ENCODE measurements at places on chromosomes 12 and 14.

GRCh38 chr14:52266782-52267181 is 716 bp upstream of the PTGDR start:
- no peak for DNase-seq

GRCh38 chr12:45418520-45418919 is 202.6 kb downstream of the ANO6 start:
- no peak for DNase-seq

- DNase-seq = no peak
Measured at GRCh38 chr14:86501611-86502010, 971.7 kb downstream of the FLRT2 start.

DNA sequence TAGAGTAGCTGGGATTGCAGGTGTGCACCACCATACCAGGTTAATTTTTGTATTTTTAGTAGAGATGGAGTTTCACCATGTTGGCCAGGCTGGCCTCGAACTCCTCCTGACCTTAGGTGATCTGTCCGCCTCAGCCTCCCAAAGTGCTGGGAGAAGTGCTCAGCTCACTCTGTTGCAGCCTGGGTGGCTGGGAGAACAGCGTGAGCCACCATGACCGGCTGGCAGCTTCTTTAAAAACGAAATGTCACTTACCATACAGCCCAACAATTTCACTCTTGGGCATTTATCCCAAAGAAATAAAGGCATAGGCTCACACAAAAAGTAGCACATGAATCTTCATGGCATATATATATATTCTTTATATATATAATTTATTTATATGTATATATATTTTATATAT is 4.7 kb upstream of the CFAP73 start:
- DNase-seq = no peak

GRCh38 chr12:90038289-90038688 is 329.7 kb upstream of the ATP2B1 start:
- no peak for DNase-seq

DNA sequence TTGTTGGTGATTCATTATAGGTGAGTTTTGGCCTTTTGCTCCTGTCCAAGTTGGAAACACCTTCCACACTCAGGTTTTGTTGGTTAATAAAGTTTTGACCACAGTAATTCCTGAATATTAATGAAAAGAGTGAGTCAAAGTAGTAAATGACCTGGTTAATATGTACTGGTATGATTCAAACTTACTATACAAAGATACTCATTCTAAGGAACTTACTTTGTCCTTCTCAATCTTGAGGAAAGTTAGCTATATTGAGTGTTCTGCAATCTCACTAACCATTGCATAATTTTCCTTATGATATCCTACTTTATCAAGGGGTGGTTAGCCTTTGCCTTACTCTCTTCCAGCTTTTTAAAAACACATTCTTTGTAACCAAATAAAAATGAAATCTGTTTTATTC is 20.9 kb upstream of the HECTD1 start:
- DNase-seq = no peak

DNA sequence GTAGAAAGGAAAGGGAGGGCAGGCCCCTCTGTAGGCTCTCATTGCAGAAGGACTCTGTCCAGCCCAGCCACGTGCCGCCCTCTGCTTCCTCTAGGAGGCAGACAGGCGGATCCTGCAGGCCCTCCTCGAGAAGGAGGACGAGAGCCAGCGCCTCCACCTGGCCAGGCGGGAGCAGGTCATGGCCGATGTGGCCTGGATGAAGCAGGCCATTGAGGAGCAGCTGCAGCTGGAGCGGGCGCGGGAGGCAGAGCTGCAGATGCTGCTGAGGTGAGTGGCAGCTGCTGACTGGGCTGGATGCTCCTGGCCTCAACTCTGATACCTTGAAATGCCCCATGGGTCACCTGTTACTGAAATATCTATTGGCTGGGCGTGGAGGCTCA is 10.9 kb downstream of the TCHP start:
- no peak for DNase-seq

DNA sequence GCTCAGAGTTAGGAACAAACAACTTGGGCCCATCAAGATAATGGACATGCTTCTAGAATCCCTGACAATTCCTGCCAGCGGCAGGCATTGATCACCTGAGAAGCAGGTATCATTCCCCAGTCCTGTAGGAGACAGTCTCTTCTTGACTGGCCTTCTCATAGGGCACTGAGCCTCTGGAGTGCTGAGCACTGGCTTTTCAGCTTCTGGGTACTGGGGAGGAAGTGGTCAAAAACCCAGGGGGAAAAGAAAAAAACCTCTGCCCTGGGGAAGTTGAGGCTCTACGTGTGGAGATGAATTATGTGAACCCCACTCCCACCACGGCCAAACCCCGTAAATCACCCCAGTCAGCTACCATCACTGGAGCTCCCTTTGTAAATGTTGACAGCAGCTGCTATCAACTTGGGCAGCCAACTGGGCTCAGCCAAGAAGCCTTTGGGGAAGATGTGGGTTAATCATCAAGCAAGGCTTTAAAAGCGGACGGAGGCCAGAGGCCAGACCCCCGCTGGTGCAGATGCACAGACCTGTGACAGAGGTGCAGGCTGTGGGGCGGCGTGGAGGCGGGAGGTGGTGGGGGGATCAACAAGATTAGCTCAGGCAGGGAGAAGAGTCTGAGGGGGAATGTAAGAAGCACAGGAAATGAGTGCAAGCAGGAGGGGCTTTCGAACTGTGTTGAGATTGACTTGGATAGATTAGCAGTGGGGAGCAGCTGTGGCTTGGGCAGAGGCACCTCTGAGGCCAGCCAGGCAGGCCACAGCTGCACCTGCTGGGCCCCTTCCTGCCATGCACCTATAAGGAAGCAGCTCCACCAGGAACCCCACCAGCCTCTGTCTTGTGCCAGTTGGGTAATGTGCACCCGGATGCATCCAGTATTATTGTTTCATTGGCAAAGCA is 105.4 kb upstream of the HIF1A start:
- DNase-seq = no peak

DNA sequence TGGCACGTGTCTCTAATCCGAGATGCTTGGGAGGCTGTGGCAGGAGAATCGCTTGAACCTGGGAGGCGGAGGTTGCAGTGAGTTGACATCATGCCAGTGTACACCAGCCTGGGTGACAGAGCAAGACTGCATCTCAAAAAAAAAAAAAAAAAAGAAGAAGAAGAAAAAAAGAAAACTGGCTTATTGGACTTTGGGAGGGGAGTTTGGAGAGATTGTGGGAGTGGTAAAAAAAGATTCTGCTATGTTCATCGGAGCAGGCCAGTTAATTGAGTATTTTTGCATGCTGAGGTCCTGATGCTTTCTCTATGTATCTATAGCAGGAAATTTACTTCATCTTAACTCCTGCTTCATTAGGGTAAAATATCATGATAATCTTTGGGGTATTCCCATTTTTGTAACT is 11.6 kb downstream of the CNOT2 start:
- no peak for DNase-seq

DNA sequence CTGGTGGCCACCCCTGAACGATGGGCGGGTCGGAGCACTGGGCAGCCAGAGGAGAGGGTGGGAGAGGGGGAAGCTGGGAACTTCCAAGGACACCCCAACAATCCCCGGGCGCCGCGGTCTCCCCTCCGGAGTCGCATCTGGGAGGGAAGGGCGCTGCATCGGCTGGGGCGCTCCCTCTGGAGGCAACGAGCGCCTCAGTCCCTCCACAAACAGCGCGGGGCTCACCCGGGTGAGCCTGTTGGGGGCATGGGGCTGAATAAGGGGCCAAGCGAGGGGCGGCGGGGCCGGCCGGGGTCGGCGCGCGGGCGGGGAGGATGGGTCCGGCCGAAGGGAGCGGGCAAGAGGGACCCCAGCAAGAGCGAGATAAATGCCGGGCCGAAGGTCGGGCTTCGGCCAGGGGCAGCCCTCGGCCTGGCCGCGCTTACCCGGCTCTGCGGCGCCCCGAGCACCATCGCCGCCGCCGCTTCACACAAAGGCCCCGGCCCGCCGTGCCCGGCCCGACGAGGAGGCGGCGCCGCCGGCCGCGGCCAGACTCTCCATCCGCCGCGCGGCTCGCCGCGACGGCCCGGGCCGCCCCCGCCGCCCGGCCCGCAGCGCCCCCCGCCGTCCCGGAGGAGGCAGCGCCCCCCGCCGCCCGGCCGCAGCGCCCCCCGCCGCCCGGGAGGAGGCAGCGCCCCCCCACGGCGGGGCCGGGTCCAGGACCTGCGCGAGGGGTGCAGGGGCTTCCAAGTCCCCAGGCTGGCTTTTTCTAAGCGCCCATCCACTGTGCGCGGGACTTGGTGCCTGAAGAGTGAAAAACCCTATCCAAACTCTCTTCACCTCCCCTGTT is at the start of gene ZBTB39:
TSS of gene ZBTB39 (minus strand) at position 567 of the 829 bp plus-strand sequence. CDS start 1,629 bp downstream, outside the sequence.
- DNase-seq = peak; percentile 71

- no peak for DNase-seq
Measured at GRCh38 chr12:96303653-96304052, 96.6 kb downstream of the CDK17 start.

- DNase-seq = no peak
Measured at GRCh38 chr12:95212586-95212985, 4.7 kb downstream of the FGD6 start.

GRCh38 chr12:30136696-30137095 is 353.0 kb upstream of the TMTC1 start:
- DNase-seq = no peak

GRCh38 chr12:74983917-74984316 is 225.7 kb downstream of the KCNC2 start:
- DNase-seq = no peak

DNA sequence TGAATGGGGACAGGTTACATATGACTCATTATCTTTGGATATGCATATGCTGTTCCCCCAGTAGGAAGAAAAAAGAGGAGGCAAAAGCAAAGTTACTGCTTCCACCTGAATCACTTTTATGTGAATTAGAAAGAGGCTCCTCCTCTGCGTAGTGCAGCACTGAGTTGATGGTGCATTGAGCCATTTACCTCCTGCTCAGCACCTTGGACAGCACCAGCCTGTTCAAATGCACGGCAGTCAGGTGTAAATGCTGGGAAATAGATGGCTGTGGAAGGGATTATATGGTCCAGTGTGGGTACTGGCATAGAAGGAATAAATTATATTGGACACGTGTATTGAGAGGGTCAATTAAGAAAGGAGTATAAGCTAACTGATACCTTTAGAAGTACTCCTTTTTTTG is 541.9 kb upstream of the SEL1L start:
- no peak for DNase-seq

- no peak for DNase-seq
Measured at GRCh38 chr12:71195338-71195896, 37.6 kb upstream of the TSPAN8 start.

- DNase-seq = no peak
Measured at GRCh38 chr12:120497524-120498150, 1.7 kb downstream of the DYNLL1 start.

DNA sequence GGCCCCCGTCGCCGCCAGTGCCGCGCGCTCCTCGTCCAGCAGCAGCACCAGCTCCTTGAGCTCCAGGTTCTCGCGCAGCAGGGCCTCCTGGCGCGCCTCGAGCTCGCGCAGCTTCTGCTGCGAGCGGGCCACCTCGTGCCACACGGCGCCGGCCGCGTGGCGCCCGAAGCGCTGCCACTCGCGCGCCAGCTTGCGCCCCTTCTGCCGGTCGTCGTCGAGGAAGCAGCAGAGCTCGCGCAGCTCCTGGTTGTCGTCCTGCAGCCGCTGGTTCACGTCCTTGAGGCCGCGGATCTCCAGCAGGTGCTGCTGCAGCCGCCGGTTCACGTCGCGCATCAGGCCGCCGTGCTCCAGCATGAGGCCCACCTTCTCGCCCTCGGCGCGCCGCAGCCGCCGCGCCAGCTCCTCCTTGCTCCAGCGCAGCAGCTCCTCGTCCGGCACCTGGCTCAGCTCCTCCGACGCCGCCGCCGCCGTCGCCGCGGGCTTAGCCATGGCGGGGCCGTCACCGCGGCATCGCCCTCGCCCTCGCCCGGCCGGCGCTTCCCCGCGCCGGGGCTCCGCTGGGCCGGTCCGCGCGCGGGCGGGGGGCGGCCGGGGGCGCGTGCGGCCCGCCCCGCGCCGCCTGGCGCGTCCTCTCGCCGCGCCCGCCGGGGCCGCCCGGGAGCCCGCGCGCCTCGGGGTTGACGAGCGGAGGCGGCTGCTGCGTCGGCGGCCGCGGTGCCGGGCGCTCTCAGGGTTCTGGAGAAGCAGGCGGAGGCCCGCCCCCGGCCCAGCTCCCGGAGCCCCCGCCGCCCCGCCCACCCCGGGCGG is at the start of gene CCDC85C:
TSS of gene CCDC85C (minus strand) at position 737 of the 807 bp plus-strand sequence. CDS start at position 489, 248 bp downstream.
- peak; percentile 45 for DNase-seq

DNA sequence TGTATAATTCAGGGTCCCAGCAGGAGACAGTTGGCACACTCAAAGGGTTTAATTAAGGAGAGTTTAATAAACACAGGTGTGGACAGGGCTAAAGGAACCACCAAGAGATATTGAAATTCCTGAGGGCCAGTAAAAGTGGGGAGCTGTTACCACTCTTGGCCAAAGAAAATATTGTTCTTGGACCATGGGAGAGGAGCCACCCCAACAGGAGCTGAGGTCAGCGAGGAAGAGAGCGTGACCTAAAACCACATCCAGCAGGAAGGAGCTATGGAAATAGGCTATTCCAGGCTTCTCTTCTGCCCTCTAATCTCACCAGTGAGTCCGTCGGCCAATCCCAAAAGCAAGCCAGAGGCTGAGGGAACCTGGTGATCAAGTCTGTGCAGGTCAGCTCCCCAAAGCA is 390.8 kb downstream of the MED13L start:
- DNase-seq = no peak

GRCh38 chr12:1529862-1530591 is 64.4 kb downstream of the FBXL14 start:
- DNase-seq = no peak

- DNase-seq = no peak
Measured at GRCh38 chr12:62214846-62215245, 45.4 kb upstream of the USP15 start.

GRCh38 chr12:95168746-95169145 is 48.5 kb downstream of the FGD6 start:
- no peak for DNase-seq

DNA sequence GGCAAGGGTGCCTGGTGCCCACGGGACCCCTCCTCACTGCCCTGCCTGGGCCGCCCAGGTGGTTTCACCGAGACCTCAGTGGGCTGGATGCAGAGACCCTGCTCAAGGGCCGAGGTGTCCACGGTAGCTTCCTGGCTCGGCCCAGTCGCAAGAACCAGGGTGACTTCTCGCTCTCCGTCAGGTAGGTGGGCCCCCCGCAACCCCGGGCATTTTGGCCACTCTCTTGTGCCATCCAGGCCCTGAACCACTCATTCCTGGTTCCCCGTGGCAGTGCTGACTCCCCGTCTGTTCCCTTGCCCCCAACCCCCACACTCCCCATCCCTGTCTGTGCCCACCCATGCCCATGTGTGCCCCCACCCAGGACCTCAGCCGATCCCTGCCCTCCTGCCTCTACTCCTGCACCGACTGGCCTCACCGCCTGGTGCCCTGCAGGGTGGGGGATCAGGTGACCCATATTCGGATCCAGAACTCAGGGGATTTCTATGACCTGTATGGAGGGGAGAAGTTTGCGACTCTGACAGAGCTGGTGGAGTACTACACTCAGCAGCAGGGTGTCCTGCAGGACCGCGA is 480 bp downstream of the PTPN6 start:
- peak; percentile 46 for DNase-seq

- DNase-seq = no peak
Measured at GRCh38 chr12:2607881-2608607, 186.7 kb upstream of the FKBP4 start.

DNA sequence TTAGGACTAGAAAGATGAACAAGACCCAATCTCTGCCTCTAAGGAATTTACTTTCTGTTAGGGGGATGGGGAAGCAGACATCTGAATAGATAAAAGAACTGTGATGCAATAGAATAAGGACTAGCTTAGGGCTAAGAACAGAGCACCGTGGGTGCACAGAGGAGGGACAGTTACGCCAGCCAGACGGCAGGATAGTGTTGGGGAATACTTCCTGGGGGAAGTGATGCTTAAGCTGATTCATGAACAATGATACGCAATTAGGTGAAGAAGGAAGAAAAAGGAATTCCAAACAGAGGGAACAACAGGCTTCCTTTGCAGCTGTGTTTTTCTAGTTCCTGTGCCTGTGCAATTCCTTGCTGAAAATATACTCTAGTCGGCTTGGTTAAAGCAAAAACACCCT is 501.1 kb downstream of the APAF1 start:
- DNase-seq = no peak

Measured in stimulated activated CD4-positive, alpha-beta T cell treated with anti-CD3 and anti-CD28 coated beads, Interleukin-2, amount 100 ng/mL, for 24 hours (primary cell).